ENCODE measurements at places on chromosomes 5 and 9.
A peak's percentile ranks its signal among the peaks of the same experiment; 100 is the strongest.

DNA sequence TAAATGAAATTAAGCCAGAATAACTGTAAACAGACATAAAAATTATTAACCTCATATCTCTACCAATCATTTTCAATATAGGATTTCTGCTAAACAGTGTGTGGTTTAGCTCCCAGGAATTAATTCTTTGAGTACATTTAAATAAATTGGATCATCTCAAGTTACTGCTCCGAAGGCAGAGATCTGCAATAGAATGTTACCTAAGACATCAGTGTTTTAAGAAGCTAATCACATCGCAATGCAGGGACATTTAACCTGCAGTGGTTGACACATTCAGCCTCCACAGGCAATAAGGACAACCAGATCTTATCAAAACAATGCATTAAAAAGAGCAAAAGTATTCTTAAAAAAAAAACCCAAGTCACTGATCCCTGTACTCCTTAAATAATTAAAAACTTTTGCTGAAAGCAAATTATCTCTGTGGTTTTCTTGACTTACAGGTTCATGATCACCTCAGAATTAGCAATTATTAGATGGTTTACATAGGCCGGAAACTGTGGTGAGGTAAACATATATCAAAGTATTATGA, 45.7 kb downstream of the PRDM6 start:
- no peak for DNase-seq

- no peak for DNase-seq
These were observed 18.3 kb upstream of the ORM1 start for GRCh38 chr9:114304416-114305188.

- no peak for DNase-seq
These were observed 288.9 kb upstream of the CDH18 start for GRCh38 chr5:20276959-20277263.

GRCh38 chr9:136757328-136757727, 715 bp downstream of the LCN8 start:
- DNase-seq: no peak

DNA sequence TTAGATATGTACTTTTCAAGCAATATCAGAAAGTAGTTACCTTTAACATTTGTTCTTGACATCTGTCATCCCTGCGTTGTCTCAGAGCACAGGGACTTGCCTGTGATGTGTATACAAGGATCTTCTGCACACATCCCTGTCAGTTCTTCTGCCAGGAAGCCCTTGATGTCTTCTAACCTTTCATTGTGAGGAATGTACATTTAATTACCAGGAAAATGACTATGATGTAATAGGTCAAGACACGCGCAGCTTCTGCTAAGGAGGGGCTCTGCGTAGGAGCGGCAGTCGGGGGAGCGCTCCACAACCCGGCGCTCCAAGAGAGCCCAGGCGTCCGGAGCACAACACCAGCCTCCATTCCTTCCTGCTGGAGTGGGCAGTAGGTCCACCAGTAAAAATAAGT, 119.7 kb downstream of the IRX2 start:
- no peak for DNase-seq

- DNase-seq: no peak
These were observed 270.4 kb upstream of the TUT7 start for GRCh38 chr9:86624630-86625029.

DNA sequence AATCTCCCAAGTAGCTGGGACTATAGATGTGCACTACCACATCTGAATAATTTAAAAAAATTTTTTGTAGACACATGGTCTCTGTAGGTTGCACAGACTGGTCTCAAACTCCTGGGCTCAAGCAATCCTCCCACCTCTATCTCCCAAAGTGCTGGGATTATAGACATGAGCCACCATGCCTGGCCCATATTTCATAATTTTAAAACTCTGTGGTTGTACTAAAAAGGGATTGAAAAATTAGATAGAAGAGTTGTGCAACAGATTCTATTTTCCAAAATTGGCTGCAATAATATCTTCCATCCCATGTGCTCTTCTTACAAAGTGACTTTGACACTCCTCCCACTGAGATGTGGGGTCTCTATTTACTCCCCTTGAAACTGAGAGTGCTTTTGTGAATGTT, 7.6 kb upstream of the UHRF2 start:
- DNase-seq: no peak

GRCh38 chr9:87572719-87573118, 75.1 kb downstream of the DAPK1 start:
- DNase-seq: no peak

GRCh38 chr5:91787718-91788117, 404.6 kb upstream of the ARRDC3 start:
- no peak for DNase-seq

- no peak for DNase-seq
These were observed 121.3 kb upstream of the CDH18 start for GRCh38 chr5:20109326-20109725.

- DNase-seq: no peak
These were observed 42.2 kb upstream of the AFAP1L1 start for GRCh38 chr5:149229298-149229937.

- no peak for DNase-seq
These were observed 202.6 kb downstream of the DCP2 start for GRCh38 chr5:113179156-113179555.

- DNase-seq: no peak
These were observed 12.1 kb upstream of the BARX1 start for GRCh38 chr9:93967020-93967803.

DNA sequence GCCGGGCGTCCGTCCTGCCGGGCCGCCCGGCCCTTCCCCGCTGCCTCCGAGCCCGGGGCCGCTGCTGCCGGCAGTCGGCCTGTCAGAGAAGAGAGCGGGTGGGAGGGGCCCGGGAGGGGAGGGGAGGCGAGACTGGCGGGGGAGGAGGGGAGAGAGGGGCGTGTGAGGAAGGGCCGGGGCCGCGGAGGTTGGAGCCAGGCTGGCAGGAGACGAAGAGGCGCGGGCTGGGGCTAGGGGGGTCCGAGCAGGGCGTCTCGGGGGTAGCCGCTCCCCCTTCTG, 570 bp downstream of the CREBRF start:
- peak; percentile 88 for DNase-seq

Data from activated CD4-positive, alpha-beta T cell treated with anti-CD3 and anti-CD28 coated beads for 4 hours (primary cell).